ENCODE measurements at places on chromosomes 2 and 18.
A peak's percentile ranks its signal among the peaks of the same experiment; 100 is the strongest.

DNA sequence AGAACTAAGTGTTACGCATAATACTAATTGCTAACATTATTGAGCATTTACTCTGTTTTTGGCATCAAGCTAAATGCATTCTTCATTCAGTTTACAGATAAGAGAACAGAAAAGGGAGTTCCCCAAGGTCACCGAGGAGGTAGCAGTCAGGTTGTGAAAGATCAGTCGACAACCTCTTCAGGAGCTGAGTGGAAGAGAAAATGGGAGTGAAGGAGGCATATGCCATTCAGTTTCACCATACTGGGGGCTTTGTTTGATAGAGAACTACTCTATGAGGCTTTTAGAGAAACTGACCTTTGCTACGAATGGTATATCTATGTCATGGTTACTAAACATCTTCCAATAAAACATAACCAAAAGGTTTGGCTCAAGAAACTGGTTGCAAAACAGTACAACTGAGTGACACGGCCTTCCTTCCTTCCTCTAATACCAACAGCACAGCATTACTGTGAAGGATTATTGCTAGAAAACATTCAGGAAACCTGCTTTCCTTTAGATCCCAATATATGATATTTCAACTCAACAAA is 112.1 kb downstream of the RBMS1 start:
- no peak for DNase-seq

DNA sequence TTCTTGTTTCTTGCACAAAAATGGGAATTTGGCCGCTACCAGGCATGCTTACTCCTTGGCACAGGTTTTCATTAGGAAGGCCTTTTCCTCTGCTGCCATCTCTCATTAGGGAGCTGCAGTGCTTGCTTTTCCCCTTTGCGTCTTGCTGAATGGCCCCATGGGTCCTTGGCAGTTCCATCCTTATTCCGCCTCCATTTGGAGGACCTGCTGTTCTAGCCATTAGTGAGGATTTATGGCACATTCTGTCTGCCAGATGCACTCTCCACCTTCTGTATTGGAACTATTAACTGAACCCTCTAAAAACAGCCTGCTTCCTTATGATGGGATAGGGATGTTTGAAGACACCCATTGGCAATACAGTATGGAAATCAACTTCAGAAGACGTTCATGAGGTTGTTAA is 103.5 kb upstream of the NOSTRIN start:
- DNase-seq: no peak

GRCh38 chr2:126890551-126891450 is 7.9 kb upstream of the TEX51 start:
- DNase-seq: no peak

GRCh38 chr2:3285901-3286645 is 91.5 kb downstream of the EIPR1 start:
- DNase-seq: no peak

GRCh38 chr2:118371515-118371914 is 283.2 kb downstream of the INSIG2 start:
- DNase-seq: peak; percentile 19

DNA sequence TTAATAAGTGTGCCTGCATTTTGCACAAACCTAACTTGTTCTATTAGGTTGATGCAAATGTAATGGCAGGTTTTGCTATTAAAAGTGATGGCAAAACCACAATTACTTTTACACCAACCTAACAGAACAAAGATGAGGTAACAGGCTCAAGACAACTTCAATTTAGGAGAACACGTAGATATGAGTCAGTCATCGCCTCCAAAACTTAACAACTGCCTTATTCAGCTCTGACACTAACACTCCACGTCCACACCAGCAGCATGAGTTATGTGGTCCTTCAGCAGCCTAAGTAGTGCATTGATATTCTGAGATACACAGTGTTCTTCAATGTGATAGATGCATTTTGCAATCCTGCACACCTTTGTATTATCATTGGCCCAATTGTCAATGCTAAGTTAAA is 1175.1 kb upstream of the ACVR2A start:
- no peak for DNase-seq

DNA sequence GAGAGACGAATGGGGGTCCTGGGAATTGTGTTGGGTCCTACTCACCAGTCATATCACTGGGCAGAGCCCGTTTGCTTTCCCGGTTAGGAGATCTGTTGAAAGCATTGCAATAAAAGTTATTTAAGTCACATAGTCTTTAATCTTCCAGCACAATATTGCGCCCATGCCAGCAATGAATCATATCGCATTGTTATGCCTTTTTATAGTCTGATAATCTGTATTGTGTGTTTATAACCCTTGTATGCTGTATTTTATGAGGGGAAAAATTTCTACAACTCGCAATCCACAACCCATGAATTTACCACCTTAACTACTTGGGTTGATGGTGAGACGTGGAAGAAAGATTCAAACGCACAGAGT is 211.9 kb upstream of the SMIM21 start:
- no peak for DNase-seq

DNA sequence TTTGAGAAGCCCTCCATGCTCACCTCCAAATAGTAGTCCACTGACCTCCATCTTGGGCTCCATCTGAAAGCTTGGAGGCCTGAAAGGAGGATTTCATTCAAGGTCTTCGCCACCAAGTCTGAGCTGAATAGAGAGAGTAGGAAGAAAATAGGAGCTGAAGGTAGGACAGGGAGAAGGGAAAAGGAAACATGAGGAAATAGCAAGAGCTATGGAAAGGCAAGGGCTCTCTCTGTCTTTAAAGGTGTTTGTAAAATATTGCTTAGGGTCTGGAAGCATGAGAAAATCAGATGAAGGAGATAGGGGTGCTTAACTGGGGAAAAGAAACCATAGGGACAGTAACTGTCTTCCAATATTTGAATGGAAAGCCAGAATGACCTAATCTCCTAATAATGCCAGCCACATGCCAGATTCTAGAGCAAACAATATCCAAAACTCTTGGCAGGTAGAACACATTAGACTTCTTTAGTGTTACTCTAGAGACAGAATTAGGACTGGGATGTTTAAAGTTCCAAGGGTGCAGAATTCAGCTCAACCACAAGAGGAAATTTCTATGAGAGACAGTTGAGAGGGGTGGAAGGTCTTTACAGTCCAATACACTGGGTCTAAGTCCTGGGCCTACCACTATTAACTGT is 67.4 kb downstream of the NAB1 start:
- no peak for DNase-seq

GRCh38 chr2:112137516-112138158 is 548 bp upstream of the FBLN7 start:
- DNase-seq: no peak

- peak; percentile 57 for DNase-seq
Observed at GRCh38 chr18:11789716-11790510, 61.3 kb upstream of the CHMP1B start.

DNA sequence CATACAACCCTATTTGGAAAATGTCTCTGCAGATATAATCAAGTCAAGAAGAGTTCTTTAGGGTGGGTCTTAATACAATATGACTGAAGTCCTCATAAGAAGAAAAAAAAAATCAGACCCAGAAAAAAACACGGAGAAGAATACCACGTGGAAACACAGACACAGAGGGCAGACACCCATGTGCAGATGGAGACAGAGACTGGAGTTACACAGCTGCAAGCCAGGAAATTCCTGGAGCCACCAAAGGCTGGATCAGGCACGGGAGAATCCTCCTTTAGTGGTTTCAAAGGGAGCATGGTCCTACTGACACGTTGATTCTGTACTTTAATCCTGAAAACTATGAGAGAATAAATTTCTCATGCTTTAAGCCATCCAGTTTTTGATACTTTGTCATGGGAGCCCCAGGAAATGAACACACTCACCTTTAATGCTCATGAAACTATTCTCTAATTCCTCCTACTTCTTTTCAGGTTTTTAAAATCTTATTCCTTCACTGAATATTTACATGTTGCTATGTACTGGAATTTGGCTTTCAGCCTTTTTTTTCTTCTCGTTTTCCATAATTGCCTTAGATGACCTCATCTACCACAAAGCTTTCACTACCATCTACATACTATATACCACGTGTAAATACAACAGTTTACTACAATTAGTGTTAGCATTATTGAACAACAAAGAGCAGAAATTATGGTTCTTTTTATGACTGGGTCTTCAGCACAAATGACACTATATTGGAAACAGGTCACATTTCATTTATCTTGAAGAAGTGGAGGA is 529.1 kb downstream of the IRS1 start:
- DNase-seq: no peak

- DNase-seq: no peak
Observed at GRCh38 chr18:76130845-76131244, 364.2 kb downstream of the ZNF516 start.

DNA sequence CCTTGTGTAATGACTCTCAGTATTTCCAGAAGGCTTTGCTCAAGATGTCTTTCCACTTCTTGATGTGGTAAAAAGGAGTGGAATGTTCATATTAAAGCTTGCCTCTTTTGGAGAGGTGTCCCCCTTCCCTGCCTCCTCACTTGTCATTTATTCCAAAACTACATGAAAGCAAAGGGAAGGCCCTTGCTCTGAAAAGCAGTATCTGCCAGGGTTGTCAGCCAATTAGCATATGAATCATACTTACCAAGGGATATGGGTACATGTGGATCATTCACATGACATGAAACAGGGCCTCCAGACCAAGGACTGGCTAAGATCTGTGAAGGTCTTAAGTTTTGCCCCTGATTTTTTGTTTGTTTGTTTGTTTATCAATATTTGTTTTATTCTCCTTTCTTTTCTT is 31.3 kb downstream of the ANXA4 start:
- peak; percentile 66 for DNase-seq

GRCh38 chr2:43481927-43482542 is 113.8 kb downstream of the THADA start:
- DNase-seq: no peak

- DNase-seq: no peak
Observed at GRCh38 chr18:78976765-78977636, 2.6 kb upstream of the SALL3 start.

- no peak for DNase-seq
Observed at GRCh38 chr18:79876497-79876896, 75.0 kb downstream of the SLC66A2 start.

GRCh38 chr2:102172745-102173144 is 14.1 kb upstream of the IL1RL2 start:
- DNase-seq: no peak

DNA sequence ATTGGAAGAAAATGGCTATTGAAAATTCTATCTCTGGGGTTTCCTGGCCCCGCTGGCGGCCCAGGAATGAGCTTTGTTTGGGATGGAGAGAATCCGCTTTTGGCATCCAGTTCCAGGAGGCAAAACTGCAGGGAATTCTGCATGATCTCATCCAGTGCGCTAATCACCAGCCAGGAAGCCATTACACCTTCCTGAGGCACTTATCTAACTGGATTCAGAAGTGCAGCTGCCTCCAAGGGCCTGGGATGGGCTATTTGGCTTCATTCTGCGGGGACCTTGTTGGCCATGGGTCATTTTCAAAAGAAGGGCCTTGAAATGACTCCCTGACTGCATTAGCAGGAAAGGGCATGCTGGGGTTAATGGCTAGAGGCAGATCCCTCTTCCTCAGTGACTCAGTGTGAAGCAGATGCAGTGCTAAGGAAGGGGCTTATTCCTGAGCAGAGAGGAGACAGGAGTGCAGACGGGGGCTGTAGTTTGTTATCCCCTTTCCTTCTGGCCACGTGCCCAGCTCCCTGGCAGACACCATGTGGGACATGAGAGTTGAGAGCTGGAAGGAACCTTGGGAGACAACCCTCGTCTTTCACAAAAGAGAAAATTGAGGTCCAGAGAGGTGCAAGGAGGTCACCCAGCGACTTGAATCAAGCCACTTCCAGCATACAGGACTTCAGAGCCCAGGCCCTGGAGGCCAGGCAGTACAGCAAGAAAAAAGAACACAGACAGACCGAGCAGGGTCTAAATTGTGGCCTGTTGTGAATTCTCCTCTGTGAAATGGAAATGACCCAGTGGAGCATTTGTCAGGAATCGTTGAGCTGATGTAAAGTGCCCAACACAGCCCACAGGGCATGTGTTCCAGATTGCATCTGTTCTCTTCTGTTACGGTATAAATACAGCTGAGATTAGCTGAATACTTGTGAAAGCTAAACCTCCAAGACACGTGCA is 161.8 kb downstream of the PRKCE start:
- peak; percentile 85 for DNase-seq

- DNase-seq: no peak
Observed at GRCh38 chr2:125680809-125681208, 975.1 kb upstream of the GYPC start.

DNA sequence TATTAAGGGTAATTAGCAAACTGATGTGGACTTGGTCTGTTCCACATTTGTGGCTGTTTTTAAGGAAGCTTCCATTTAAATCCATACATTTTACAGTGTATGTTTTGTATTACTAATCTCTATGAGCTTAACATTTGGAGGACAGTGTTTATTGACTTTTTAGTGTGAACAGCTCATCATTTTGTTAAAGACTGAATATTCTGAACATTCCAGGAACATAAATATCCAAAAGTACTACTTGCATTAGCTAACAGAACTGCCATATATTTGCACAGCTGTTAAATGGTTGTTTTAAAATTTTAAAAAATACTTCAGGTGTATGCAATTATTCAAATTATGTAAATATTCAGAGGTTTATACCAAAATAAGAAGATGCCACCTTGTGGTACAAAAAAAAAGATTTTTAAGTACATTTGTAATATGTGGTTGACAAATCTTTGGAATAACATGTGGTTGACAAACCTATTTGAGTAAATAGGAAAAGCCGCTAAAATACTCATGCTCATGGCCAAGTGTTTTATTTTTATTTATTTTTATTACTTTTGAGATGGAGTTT is 439.7 kb upstream of the FANCL start:
- no peak for DNase-seq

GRCh38 chr2:74513605-74514367 is 464 bp upstream of the TLX2 start:
- no peak for DNase-seq

DNA sequence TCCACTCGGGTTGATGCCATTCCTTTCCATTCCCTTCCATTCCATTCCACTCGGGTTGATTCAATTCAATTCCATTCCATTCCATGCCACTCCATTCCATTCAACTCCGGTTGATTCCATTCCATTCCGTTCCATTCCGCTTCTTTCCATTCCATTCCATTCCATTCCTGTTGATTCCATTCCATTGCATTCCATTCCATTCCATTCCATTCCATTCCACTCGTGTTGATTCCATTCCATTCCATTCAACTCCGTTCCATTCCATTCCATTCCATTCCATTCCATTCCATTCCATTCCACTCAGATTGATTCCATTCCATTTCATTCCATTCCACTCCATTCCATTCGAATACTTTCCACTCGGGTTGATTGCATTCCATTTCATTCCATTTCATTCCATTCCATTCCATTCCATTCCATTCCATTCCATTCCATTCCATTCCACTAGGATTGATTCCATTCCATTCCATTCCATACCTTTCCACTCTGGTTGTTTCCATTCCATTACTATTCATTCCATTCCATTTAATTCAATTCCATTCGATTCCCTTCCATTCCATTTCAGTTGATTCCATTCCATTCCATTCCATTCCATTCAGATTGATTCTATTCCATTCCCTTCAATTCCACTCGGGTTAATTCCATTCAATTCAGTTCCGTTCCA is 1141.8 kb downstream of the RPIA start:
- no peak for DNase-seq

GRCh38 chr2:179298666-179299065 is 34.0 kb upstream of the SESTD1 start:
- DNase-seq: no peak

GRCh38 chr2:171491292-171491691 is 31.0 kb upstream of the CYBRD1 start:
- no peak for DNase-seq
